ENCODE measurements at places on chromosomes 6 and 20.

GRCh38 chr6:17580518-17581048 lies 19.5 kb upstream of the FAM8A1 start:
- DNase-seq = no peak

- DNase-seq = no peak
Observed at GRCh38 chr6:71537717-71538116, 249.1 kb downstream of the OGFRL1 start.

DNA sequence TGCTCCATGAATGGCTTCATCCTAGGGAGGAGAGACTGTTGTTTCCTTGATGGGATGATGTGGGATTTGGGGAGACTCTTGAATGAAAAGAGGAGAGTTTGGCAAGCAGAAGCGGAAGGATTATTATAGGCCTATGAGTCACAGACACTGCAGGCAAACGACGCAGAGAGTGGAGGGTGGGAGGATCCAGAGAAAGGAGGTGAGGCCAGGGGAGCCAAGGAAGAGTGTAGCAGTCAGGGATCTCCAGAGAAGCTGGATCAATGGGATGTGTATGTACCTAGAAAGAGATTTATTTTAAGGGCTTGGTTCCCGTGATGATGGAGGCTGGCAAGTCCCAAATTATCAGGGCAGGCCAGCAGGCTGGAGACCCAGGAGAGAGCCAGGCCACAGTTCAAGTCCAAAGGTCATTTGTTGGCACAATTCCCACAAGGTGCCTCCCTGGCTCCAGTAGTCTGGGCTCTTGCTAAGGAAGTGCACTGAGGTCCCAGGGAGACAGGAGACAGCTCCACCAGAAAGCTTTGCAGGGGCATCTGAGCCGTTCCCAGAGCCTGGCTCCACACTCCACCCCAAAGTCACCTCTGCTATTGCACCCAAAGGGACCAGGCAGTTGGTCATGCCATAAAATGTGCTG lies 76.0 kb downstream of the ADTRP start:
- peak; percentile 52 for DNase-seq

DNA sequence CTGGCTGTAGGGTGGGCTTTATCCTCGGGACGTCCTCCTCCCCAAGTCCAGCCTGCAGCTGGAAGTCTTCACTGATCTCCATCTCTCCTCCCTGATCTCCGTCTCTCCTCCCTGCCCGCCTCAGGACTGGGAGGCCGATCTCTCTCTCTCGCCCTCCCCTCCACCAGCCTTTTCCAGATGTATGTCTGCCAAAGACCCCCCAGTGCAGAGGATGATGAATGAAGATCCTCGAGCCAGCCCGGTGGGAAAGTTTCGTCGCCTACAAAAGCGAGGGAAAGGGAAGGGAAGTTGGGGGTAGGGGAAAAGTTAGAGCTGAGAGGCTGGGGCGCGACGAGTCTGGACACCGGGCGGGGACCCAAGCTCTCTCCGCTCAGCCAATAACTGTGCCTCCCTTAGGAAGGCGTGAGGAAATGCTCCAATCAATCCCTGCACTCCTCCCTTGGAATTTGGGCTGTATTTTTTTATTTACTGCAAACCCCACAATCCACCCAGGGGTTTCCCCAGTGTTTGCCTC lies 595 bp upstream of the SRF start:
- no peak for DNase-seq

DNA sequence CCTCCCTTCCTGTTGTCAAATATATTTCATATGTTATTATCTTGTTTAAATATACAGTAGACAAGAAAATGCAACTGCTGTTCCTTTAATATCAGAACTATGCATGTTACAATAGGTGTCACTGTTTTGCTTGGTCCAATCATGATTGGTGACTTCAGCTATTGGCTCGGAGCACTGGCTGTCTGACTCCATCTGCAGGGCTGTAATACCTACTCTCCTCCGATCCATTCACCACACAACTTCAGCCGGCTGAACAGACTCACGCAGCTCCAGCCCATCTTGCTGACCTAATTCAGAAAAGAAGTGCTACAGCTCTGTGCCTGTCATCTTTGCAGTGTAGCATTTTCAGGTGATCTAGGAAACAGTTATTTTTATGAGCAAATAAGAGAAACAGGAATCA lies at the start of gene BTBD3:
Gene BTBD3, plus strand, starts transcription at position 231 of the 400 bp plus-strand sequence. CDS start 383 bp downstream, outside the sequence.
- DNase-seq = no peak

GRCh38 chr20:1951436-1952115 lies 42.3 kb downstream of the PDYN start:
- DNase-seq = no peak

- no peak for DNase-seq
Observed at GRCh38 chr6:43127877-43128276, 43.2 kb upstream of the SRF start.

GRCh38 chr6:17610835-17611234 lies 10.7 kb downstream of the FAM8A1 start:
- DNase-seq = no peak

GRCh38 chr6:137723273-137724017 lies 143.6 kb upstream of the TNFAIP3 start:
- DNase-seq = no peak

GRCh38 chr20:48790473-48791003 lies 37.3 kb downstream of the PREX1 start:
- no peak for DNase-seq

- DNase-seq = no peak
Observed at GRCh38 chr6:55064711-55065420, 109.4 kb upstream of the HCRTR2 start.

DNA sequence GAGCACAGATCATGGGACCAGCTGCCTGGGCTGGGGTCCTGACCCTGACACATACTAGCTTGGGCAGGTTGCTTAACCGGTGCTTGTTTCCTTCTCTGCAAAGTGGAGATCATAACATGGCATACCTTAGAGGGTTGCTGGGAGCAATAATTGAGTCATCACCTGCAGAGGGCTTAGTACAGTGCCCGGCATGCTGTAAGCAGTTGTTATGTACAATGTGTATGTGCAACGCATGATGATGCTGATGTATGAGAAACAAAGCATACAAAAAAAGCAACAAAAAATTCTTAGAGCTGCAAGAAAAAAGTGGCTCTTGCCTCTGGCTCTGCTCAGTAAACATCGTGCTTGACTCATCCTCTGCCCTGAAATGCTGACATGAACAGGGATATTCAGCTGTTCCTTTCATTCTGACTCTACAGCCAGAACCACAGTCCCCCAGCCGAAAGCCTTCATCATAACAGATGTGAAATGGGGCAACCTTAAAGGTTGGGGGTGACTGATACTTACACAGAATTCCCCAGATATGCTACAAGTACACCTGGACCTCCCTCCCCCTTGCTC lies 91.7 kb downstream of the CLIC5 start:
- peak; percentile 89 for DNase-seq

- no peak for DNase-seq
Observed at GRCh38 chr6:72672906-72673305, 51.0 kb downstream of the KCNQ5 start.

DNA sequence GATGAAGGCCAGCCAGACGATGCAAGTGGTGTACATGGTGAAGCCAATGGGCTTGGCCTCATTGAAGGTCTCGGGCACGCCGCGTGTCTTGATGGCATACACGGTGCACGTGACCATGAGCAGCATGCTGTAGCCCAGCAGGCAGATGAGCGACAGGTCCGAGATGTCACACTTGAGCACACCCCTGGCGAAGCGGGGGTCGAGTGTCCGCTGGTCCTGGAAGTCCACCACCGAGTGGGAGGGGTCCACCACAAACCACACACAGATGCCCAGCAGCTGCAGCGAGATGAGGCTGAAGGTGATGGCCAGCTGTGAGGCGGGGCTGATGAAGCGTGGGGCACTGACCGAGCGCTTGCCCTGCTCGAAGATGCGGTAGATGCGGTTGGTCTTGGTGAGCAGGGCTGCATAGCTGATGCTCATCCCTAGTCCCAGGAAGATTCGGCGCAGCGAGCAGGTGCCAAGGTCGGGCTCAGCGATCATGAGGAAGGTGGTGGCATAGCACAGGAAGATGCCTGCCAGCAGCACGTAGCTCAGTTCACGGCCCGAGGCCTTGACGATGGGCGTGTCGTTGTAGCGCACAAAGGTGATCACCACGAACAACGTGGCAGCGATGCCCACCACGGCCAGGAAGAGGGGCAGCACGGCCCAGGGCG lies 110.1 kb downstream of the GRM4 start:
- DNase-seq = no peak

GRCh38 chr6:50649086-50649485 lies 64.2 kb upstream of the TFAP2D start:
- no peak for DNase-seq

- peak; percentile 48 for DNase-seq
Observed at GRCh38 chr6:166515072-166515810, 71.2 kb downstream of the RAMACL start.

- no peak for DNase-seq
Observed at GRCh38 chr6:7673063-7673536, 52.8 kb upstream of the BMP6 start.

GRCh38 chr6:117971637-117972036 lies 64.6 kb downstream of the SLC35F1 start:
- no peak for DNase-seq

GRCh38 chr6:10964684-10965083 lies 77.8 kb downstream of the SYCP2L start:
- DNase-seq = no peak

DNA sequence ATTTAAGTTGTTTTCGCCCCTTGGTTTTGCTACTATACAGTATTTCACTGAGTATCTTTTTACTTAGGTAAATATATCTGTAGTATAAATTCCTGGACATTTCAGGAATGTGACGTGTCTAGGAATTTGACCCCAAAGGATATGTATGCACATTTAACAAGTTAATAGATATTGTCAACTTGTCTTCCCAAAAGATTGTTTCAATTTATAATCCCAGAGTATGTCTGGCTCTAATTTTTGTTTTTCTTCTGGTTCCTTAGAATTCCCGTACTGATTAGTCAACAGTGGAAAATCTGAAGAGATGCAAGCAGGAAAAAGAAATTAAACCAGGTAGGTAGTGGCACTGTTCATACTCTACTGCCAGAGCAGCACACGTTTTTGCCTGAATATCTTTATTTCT lies 7.2 kb downstream of the PKIG start:
- DNase-seq = no peak

- no peak for DNase-seq
Observed at GRCh38 chr20:41150664-41151063, 13.3 kb downstream of the PLCG1 start.

DNA sequence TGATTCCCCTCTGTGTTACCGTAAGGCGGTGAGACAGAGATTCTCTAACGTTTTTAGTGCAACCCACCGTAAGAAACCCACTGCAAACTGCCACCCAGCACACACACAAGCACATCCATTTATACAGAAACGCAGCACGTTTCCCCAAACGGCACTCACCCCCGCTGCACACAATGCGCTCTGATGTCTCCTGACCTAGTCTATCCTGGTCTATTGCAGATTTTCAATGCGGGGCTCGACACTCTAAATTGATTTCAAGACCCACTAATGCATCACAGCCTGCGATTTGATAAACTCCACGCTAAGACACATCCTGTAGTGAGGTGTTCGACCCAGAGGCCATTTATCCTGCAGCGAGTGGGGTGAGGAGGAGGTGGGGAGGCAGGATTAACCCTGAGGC lies 63.7 kb upstream of the SULF2 start:
- DNase-seq = no peak

GRCh38 chr20:3473944-3474343 lies 3.1 kb downstream of the ATRN start:
- no peak for DNase-seq

- DNase-seq = no peak
Observed at GRCh38 chr6:88983532-88983931, 20.1 kb upstream of the RNGTT start.

- DNase-seq = no peak
Observed at GRCh38 chr20:50848341-50848808, 53.5 kb downstream of the BCAS4 start.

- no peak for DNase-seq
Observed at GRCh38 chr20:48774696-48775095, 53.1 kb downstream of the PREX1 start.

DNA sequence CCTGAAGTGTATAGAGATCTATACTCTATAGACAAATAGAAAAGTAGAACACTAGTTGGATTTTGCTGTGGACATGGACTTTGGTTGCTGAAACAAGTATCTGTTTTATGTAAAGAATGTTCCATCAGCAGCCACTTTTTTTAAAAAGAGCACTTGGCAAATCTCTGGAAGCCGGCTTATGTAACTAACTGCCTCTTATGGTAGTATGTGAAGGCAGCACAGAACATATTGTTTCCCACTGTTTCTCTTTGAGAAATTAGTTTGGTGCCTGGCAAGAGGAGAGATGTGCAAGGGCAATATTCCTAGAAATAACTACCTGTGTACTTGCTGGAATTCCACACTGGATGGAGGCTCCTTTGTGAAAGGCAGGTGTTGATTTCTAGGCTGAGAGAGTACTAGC lies 242.3 kb upstream of the PREP start:
- no peak for DNase-seq

DNA sequence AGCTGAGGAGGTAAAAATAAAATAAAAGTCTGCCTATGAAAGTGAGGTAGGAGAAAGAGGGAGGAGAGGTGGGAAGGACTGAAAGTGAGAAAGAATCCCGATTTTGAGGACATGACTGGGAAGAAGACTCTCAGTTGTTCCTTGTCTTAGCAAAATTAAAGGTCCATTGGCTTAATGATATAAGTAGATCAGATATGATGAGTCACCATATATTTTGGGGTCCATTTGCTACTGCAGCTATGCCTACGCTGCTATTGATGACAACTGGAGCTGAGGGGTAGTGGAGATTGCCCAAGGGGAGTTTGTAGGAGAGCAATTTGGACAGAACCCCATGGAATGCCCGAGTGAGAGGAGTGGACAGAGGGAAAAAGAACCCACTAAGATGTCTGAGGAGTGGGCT lies 15.1 kb upstream of the SLC22A3 start:
- DNase-seq = no peak

DNA sequence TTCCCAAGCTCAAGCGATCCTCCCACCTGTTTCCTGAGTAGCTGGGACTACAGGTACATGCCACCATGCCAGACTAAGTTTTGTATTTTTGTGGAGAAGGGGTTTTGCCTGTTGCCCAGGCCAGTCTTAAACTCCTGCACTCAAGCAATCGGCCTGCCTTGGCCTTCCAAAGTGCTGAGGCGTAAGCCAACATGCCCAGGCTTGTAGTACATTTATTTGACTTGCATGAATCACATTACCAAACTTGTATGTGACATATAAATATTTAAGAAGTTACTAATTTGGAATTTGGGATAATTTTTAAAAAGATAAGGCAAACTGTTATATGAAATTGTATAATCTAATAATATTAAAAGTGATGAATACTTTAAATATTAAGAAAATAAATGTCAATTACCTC lies 157.6 kb downstream of the MCHR2 start:
- DNase-seq = peak; percentile 37

- DNase-seq = peak; percentile 86
Observed at GRCh38 chr6:6875818-6876470, 231.8 kb upstream of the RREB1 start.

GRCh38 chr20:47703748-47704147 lies 81.5 kb downstream of the SULF2 start:
- no peak for DNase-seq

- no peak for DNase-seq
Observed at GRCh38 chr6:97440590-97441176, 157.7 kb upstream of the MMS22L start.
